ENCODE measurements at places on chromosomes 6 and 20. TPM values are rescaled to one million over a fixed set of nuclear protein-coding genes. Genes with fewer than 3 reads are reported as not detected.
A peak's percentile ranks its signal among the peaks of the same experiment; 100 is the strongest.

Gene TUBB2B
- total RNA-seq, result 0.41 TPM

Gene EDEM2
- 16.0 TPM for total RNA-seq

GRCh38 chr6:93789532-93789931 lies 370.2 kb upstream of the EPHA7 start:
- DNase-seq, result no peak

GRCh38 chr6:168194732-168195567 lies 115.9 kb upstream of the FRMD1 start:
- DNase-seq, result no peak

DNA sequence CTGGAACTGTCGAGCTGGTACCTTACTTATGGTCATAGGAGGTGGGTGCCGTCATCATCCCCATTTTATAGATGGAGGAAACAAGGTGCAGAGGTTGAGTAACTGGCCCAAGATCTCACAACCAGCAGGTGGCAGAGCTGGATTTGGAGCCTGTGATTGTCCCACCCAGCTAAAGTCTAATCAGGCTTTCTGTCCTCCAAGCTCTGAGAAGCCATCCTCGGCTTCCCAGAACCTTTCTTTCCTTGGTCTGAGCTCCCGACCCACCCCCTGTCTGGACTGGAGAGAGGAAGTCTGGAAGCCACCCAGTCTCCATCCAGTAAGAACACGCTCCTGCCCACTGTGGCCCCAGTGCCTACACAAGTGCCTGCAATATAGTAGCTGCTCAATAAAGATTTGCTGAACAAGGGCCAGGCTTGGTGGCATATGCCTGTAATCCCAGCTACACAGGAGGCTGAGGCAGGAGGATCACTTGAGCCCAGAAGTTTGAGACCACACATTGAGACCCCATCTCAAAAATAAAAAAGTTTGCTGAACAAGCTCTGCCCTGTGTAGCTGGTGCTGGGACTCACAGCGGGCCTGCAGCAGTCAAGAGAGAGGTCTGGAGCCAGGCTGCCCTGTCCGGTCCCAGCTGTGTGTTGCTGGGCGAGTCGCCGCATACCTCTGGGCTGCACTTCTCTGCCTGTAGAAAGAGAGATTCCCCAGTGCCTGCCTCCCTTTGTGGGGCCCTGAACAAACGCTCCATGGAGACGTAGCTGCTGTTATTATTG lies 32.5 kb upstream of the DLGAP4 start:
- DNase-seq, result peak; percentile 44

- DNase-seq, result peak; percentile 54
These were observed 21.1 kb downstream of the SESN1 start for GRCh38 chr6:109073344-109074132.

Gene TBC1D7
- total RNA-seq, result 21.3 TPM

- DNase-seq, result no peak
These were observed 400.1 kb downstream of the PLCB1 start for GRCh38 chr20:8532169-8532568.

GRCh38 chr20:1846876-1847275 lies 48.3 kb upstream of the SIRPA start:
- no peak for DNase-seq

DNA sequence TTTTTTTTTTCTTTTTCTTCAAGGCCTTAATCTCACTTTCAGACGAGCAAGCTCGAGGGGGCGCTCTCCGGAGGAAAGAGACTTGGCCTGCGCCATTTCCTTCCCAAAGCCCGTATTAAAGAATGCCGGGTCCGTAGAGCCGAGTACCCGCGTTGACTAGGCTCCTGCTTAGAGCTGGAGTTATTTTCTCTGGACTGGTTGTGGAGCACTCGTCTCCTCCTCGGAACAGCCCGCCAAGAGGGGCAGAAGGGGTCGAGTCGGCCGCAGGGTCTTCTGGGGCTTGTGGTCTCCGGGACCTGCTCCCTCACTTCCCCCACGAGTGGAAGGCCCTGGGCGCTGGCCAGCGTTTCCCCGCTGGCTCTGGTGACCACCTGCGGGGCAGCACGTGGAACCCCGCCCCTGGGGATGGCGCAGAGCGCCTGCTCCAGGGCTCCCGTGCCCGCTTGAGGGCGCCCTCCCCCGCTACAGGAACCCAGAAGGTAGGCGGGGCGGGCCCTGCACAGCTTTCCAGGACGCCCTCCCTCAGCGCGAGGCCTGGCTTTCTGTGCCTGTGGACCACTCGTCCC lies 2.7 kb upstream of the MEI4 start:
- peak; percentile 28 for DNase-seq

- peak; percentile 80 for DNase-seq
These were observed 108.2 kb upstream of the GMDS start for GRCh38 chr6:2353412-2354137.

Gene SAMD10
- total RNA-seq, result 17.5 TPM

Gene PI16
- total RNA-seq, result not detected

DNA sequence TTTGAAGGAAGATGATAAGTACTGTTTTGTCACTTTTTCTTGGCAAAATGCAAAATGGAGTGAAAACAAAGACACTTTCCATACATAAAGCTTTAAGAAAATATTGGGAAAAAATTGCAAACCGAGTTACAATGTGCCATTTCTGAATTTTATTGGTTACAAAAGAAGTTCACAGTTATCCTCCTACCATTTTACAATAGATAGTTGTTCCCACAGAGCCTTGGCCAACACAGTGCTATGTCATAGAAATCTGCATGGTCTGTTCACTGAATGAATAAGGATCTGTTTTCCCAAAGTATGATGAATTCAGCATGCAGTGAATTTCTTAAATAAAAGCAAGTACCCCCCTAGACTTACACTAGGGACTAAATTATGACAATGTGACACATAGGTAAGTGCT lies 268.2 kb upstream of the POU3F2 start:
- DNase-seq, result no peak

DNA sequence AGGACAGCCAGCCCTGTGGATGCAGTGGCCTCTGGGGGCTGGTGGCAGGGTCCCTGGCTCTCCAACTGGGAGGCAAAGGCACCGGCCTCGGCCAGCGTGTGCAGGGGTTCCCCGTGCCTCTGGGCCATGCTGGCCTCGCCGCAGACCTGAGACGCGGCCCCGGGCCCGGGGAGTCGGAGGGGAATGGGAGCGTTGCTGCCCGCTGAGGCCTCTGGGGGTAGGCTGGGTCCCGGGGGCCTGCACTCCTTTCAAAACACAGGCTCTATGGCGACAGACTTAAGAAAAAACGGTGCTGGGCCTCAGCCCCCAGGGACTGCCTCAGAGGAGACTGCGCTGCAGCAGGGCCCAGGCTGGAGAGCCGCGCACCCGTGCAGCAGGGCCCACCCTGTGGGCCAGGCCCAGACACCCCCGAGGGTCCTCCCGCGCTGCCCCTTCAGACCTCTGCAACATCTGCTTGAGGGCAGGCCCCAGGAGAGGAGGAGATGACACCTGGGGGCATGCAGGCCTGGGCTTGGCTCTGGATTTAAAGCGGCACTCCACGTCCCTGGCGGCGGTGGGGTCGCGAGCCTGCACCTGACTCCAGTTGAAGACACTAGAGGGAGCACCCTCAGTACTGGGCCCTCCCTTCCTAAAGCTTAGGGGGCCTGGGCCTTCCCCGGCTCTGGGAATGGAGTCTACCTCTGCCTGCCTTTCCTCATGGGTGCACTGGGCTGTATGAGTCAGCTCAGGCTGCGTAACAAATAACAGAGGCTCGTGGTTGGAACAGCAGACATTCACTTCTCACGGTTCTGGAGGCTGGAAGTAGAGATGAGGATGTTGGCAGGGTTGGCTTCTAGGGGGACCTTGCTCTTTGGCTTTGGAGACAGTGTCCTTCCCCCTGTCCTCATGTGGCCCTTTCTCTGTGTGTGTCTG lies 117.4 kb upstream of the RPS6KA2 start:
- DNase-seq, result no peak

GRCh38 chr6:85676086-85676729 lies 33.5 kb upstream of the SYNCRIP start:
- no peak for DNase-seq

DNA sequence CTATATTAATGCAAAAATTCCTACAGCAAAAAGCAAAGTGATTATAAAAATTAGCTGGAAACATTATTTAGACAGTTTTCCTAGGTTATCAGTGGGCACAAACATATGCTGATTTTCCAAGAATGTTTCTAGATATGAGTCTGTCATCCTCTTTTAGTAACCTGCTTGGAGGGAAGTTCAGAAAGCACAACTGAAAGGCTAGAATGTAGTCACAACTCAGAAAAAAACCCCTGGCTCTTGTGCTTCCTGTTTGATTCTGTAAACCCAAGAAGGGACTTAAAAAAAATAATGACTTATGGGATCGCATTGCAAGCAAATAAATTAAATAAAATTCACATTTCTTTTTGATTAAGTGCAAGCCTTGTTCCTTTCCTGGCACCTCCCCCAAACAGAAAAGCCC lies 708.4 kb upstream of the EPHA7 start:
- DNase-seq, result no peak

GRCh38 chr6:96948631-96949030 lies 24.1 kb downstream of the KLHL32 start:
- DNase-seq, result no peak

DNA sequence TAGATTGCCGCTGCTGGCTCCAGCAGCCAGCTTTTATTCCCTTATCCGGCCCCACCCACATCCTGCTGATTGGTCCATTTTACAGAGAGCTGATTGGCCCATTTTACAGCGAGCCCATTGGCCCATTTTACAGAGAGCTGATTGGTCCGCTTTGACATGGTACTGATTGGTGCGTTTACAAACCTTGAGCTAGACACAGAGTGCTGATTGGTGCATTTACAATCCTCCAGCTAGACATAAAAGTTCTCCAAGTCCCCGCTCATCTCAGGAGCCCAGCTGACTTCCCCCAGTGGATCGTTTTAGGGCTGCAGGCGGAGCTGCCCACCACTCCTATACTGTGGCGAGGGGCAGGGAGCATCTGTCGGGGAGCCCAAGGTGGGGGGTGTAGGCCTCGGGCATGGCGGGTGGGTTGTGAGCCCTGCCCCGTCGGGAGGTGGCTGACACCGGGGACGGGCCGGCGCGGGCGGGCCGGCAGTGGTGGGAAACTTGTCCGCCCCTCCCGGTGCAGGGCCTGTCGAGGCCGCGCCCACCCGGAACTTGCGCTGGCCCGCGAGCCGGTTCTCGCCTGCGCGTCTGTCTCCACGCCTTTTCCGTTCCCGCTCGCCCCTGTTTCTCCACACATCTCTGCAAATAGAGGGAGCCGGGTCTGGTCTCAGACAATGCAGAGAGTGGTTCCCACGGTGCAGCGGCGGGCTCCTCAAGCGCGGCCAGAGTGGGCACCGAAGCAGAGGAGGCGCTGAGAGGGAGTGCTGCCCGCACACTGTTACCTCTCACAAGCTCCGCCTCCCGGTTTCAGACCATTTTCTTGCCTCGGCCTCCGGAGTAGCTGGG lies 86.1 kb upstream of the STMND1 start:
- peak; percentile 48 for DNase-seq

GRCh38 chr6:125584468-125584939 lies 164.9 kb upstream of the HEY2 start:
- DNase-seq, result no peak

Gene PPIL1
- total RNA-seq, result 35.6 TPM
